ENCODE measurements at places on chromosomes 6 and 20.

DNA sequence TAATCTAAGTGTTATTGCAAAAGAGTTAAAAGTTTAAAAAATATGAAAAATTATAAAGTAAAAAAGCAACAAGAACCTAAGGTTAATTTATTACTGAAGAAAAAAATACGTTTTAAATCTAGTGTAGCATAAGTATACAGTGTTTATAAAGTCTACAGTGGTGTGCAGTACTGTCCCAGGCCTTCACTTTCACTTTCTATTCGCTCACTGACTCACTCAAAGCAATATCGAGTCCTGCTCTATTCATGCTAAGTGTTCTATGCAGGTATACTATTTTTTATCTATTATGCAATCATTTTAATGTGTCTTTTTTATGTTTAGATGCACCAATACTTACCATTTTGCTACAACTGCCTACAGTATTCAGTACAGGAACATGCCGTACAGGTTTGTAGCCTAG lies 113.0 kb downstream of the MANEA start:
- DNase-seq: no peak

DNA sequence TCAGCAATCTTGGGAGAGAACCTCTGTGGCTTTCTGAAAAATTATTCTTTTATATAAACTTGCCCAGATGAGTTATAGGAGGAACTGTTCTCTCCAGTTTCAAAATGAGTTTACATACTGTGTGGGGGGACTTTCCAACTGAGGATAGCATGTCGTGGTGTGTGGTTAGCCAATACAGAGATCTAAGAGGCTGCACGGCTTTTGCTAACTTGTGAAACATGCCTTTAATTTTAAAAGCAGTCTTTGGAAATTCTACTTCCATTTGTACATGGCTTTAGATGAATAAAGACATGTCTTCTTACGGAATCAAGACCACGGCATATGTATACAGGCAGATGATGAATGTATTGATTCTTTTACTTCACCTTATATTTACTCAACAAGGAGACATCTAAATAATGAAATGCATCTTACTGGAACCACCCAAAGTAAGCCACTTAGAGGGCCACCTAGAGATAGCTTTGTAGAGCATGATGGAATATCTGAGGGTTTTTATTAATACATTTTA lies 39.8 kb downstream of the HIVEP1 start:
- peak; percentile 72 for DNase-seq

GRCh38 chr6:79076160-79076559 lies 1.9 kb downstream of the PHIP start:
- DNase-seq: peak; percentile 7

DNA sequence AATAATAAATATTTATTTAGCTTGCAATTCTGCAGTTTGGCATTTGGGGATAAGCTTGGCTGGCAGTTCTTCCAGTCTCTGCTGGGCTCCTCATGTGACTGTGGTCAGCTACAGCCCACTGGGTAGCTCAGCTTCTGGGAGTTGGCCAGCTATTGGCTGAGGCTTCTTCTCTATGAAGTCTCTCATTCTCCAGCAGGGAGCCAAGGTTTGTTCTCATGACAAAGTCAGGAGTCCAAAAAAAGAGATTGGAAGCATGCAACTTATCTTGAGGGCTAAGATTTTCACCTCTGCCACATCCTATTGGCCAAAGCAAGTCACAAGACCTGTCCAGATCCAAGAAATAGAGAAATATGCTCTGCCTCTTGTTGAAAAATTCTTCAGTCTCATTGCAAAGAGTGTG lies 94.6 kb downstream of the SNAP25 start:
- no peak for DNase-seq

GRCh38 chr6:108795122-108795521 lies 53.1 kb upstream of the ARMC2 start:
- DNase-seq: no peak

DNA sequence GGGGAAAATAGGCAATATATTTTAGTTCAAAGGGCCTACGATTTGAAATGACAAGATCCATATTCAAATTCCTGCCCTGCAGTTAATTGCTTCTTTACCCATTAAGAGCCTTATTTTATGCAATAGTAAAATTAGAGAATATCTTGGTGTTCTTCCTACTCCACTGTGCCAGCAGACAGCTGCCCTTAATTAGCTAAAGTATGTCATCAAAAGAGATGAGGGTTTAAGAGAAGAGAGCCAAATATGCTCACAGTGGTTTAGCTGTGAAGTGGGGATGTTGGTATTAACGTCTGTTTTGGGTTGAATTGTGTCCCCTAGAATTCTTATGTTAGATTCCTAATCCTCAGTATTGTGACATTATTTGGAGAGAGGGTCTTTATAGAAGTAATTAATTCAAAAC lies 148.1 kb downstream of the MOXD1 start:
- no peak for DNase-seq

- DNase-seq: no peak
Observed at GRCh38 chr6:42331019-42331418, 113.4 kb upstream of the MRPS10 start.

DNA sequence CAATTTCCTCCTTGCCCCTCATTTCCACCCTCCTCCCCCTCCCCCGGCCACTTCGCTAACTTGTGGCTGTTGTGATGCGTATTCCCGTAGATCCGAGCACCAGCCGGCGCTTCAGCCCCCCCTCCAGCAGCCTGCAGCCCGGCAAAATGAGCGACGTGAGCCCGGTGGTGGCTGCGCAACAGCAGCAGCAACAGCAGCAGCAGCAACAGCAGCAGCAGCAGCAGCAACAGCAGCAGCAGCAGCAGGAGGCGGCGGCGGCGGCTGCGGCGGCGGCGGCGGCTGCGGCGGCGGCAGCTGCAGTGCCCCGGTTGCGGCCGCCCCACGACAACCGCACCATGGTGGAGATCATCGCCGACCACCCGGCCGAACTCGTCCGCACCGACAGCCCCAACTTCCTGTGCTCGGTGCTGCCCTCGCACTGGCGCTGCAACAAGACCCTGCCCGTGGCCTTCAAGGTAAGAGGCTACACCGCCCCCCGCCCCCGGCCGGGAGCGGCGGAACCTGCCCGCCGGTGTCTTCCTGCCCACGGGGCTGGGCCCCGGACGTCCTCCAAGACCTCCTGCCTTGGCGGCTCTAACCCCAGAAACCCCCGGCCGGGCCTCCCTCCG lies 44.9 kb upstream of the SUPT3H start:
- DNase-seq: peak; percentile 64

GRCh38 chr6:15319677-15320076 lies 73.8 kb downstream of the JARID2 start:
- no peak for DNase-seq

DNA sequence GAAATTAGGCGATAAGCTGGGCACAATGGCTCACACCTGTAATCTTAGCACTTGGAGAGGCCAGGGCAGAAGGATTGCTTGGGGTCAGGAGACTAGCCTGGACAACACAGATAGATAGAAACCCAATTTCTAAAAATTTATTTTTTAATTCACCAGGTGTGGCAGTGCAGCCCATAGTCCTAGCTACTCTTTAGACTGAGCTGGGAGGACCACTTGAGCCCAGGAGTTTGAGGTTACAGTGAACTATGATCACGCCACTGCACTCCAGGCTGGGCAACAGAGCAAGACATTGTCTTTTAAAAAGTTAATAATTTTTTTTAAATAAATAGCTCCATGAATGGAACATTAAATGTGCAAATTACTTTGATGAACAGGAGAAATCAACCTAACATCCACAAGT lies 8.2 kb downstream of the ZNF318 start:
- no peak for DNase-seq

- no peak for DNase-seq
Observed at GRCh38 chr6:90131614-90132423, 164.8 kb downstream of the BACH2 start.

DNA sequence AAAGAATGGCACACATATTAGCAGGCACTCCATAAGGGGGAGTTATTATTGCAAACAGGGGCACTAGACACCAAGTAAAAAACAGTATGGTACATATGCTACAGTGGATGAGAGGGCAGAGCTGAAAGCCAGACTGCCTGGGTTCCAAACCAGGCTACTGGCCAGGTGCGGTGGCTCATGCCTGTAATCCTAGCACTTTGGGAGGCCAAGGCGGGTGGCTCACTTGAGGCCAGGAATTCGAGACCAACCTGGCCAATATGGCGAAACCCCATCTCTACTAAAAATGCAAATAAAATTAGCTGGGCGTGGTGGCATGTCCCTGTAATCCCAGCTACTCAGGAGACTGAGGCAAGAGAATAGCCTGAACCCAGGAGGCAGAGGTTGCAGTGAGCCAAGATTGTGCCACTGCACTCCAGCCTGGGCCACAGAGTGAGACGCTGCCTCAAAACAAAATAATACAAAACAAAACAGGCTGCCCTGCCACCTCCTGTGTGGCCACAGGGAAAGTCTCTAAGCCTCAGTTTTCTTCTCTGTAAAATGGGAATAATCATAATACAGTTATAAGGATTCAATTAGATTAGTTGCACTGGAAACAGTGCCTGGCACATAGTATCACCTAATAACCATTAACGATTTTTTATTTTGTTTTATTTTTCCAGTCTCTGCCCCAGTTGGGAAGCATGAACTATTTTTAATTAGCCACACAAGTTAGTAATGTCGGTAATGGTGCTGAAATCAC lies 7.5 kb upstream of the TTPAL start:
- DNase-seq: no peak

DNA sequence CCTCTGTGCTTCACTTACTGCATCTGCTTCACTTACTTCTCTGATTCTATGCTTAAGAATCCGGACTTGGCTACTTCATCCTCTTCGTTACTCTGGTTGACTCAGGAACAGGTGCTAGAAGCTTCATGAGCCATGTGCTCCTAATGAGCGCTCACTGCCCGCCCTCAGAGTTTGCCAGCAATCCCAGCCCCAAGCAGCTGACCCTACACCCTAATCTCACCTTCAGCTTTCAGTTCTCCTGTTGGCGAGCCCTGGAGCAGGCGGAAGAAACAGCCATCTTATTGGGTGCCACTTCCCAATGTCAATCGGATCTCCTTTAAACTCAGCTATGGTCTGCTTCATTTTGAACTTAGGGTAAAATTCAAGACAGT lies 61.3 kb downstream of the FOXA2 start:
- DNase-seq: no peak

- no peak for DNase-seq
Observed at GRCh38 chr6:7224731-7225130, 88.3 kb downstream of the SSR1 start.

GRCh38 chr6:32637219-32637880 lies at the start of gene HLA-DQA1:
TSS of gene HLA-DQA1 (plus strand) at chr6:32637406. CDS start at chr6:32637459, 53 bp downstream.
- DNase-seq: no peak

DNA sequence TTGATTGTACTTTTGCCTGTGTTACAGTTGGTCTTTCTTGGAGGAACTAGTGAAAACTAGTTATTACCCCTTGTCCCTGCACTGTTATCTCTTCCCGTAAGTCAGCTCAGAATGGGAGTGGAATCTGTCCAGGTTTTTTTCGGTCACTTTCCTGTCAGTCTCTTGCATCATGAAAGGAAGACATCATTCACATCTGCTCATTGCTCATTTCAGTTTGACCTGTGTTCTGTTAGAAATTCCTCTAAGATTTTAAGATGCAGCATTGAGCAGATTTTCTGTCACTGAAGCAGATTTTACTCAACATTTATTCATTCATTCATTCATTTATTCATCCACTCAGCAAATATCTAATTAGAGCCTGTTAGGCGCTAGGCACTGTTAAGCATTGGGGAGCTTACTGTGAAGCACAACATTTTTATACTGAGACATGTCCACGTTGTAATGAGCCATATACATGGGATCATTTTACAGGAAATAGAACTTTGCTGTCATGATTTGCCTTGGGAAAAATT lies 33.1 kb upstream of the HINT3 start:
- no peak for DNase-seq

Measured in activated T-cell treated with anti-CD3 and anti-CD28 coated beads, Interleukin-2, amount 50 U/mL, for 72 hours (primary cell).